GM23338 (cell line): ENCODE measurements at places on chromosomes 12 and 14. TPM values are rescaled to one million over a fixed set of nuclear protein-coding genes. Genes with fewer than 3 reads are reported as not detected.

HOTAIR gene
- polyA plus RNA-seq, result not detected in 2 replicates

NUDT14 gene
- 38.4 and 41.0 TPM in 2 replicates for polyA plus RNA-seq

CLEC1B gene
- not detected in 2 replicates for polyA plus RNA-seq

HVCN1 gene
- 10.1 and 10.4 TPM in 2 replicates for polyA plus RNA-seq

HAL gene
- polyA plus RNA-seq, result 0.24 TPM in 1 of 2 replicates, not detected in the other
